ENCODE measurements at places on chromosomes 11 and 22.

DNA sequence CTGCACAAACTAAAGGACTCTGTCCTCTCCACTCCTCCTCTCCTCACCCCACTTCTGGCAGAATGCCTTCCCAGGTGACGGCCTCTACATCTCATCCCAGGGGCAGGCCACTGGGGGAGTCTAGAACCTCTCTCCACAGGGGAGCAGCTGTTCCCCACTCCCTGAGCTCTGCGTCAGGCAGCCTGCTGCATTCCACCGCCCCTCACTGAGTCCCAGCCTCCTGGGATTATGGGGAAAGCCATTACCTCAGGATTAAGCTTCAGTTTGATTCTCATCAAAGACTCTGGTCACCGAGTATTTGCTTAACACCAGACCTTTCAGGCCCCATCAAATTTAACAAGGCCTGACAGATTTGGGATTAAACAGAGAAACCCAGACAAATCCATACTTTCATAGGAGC is 405.9 kb downstream of the NXPE2 start:
- H3K27ac ChIP-seq: no peak overlapping the region
- H3K4me3 ChIP-seq: no peak overlapping the region

DNA sequence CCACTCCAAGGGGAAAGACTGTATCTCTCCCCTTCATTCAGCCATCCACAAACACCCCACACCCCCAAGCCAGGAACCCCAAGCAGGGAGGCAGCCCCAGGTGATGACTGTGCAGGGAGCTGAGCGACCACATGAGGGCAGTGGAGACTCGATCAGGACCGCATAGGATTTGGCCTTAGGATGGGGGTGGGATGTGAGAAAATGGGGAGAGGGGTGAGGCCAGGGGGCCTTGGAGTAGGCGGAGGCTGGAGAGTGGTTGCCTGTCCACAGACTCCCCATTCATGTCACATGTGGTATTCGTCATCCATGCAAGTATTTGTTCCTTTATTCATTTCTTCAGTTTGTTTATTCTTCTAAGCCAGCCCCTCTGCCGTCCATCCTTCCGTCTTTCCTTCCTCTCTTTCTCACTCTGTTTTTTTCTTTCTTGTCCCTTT is 2.7 kb upstream of the RHOD start:
- no peak for DNase-seq
- H3K36me3 ChIP-seq: no peaks in the 10 kb centered on the region
- H3K4me3 ChIP-seq: no peak overlapping the region
- peaks cover 15% of the 10 kb centered on the region for H3K4me1 ChIP-seq
- peak overlapping the region; percentile 98 for H3K27ac ChIP-seq
- H3K27me3 ChIP-seq: no peaks in the 10 kb centered on the region

- H3K36me3 ChIP-seq: no peaks in the 10 kb centered on the region
- H3K27ac ChIP-seq: peak overlapping the region; percentile 76
- H3K4me1 ChIP-seq: peaks cover 53% of the 10 kb centered on the region
- no peak for DNase-seq
- no peaks in the 10 kb centered on the region for H3K27me3 ChIP-seq
- H3K4me3 ChIP-seq: no peak overlapping the region
Measured at GRCh38 chr11:62398011-62398994, 20.5 kb upstream of the SCGB1A1 start.

GRCh38 chr11:134555510-134555909 is 143.5 kb upstream of the B3GAT1 start:
- no peaks in the 10 kb centered on the region for H3K4me1 ChIP-seq
- DNase-seq: no peak
- H3K27ac ChIP-seq: no peak overlapping the region
- no peaks in the 10 kb centered on the region for H3K27me3 ChIP-seq
- H3K4me3 ChIP-seq: no peak overlapping the region
- H3K36me3 ChIP-seq: no peaks in the 10 kb centered on the region

All from thoracic aorta (tissue), 2 donors.